ENCODE measurements at places on chromosomes 6 and 20. TPM values are rescaled to one million over a fixed set of nuclear protein-coding genes. Genes with fewer than 3 reads are reported as not detected.

The EFCAB8 gene
- not detected for total RNA-seq

The KIFC1 gene
- 1.3 TPM for total RNA-seq

The HLA-DOB gene
- total RNA-seq, result 1.1 TPM

The SLC17A3 gene
- total RNA-seq, result not detected

The TFAP2D gene
- not detected for total RNA-seq

The WFDC10B gene
- total RNA-seq, result not detected

The CRISP2 gene
- total RNA-seq, result not detected

The ARMH2 gene
- not detected for total RNA-seq

The SLC25A27 gene
- 1.7 TPM for total RNA-seq

The KCNS1 gene
- 2.4 TPM for total RNA-seq

The KCNB1 gene
- total RNA-seq, result 0.94 TPM

The ABHD16B gene
- not detected for total RNA-seq

The TLDC2 gene
- total RNA-seq, result not detected

The TRAPPC3L gene
- total RNA-seq, result not detected

The PRND gene
- 0.15 TPM for total RNA-seq

The BHLHE23 gene
- total RNA-seq, result not detected

The WFDC5 gene
- total RNA-seq, result not detected

The FLRT3 gene
- not detected for total RNA-seq

The LY6G6C gene
- total RNA-seq, result not detected

The GNMT gene
- not detected for total RNA-seq
